Endothelial cell of umbilical vein (primary cell): ENCODE measurements at places on chromosomes 3 and 15. TPM values are rescaled to one million over a fixed set of nuclear protein-coding genes. Genes with fewer than 3 reads are reported as not detected.

SPRED1 gene
- 10.7 and 16.4 TPM in 2 replicates for total RNA-seq

GABRR3 gene
- not detected in 2 replicates for total RNA-seq

CSK gene
- total RNA-seq = 89.1 and 104 TPM in 2 replicates

CELSR3 gene
- 0.46 and 0.71 TPM in 2 replicates for total RNA-seq

DAPK2 gene
- 6.7 and 7.5 TPM in 2 replicates for total RNA-seq
